WERI-Rb-1 (cell line): ENCODE measurements at places on chromosomes 6 and 20.

- no peak for DNase-seq
Measured at GRCh38 chr6:158841358-158841757, 22.2 kb upstream of the EZR start.

DNA sequence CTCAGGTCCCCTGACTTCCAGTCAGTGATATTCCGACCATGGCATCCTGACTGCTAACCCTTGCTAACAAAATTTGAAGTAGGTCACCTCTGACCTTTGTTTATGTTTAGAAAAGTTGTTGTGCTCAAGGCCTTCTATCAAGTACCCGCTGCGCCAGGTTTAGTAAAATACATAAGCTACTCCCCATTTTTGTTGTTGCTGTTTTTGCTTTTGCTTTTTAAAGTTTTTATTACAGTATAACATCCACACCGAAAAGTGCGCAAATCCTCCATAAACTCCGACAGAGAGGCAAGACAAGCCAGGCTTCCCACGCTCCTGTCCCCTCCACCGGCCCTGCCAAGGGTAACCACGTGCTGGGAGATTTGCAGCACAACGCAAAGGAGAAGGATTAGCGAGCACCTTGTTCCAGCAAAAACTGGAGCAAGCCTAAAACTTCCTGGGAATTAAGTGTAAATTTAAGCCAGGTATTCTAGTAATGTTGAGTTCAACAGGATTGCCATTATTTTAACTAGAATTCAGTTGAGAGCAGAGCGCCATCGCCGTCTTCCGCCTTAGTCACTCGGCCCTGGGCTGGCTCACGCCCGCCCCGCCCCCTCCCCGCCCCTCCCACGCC is 17.8 kb upstream of the HMGN4 start:
- peak; percentile 89 for DNase-seq

- DNase-seq = peak; percentile 54
Measured at GRCh38 chr20:60586269-60587050, 628.2 kb downstream of the CDH26 start.

GRCh38 chr20:56391596-56392131 is 351 bp downstream of the AURKA start:
- no peak for DNase-seq

- DNase-seq = no peak
Measured at GRCh38 chr6:98823428-98824161, 10.8 kb upstream of the POU3F2 start.

GRCh38 chr6:133244519-133244918 is 3.4 kb downstream of the EYA4 start:
- no peak for DNase-seq

DNA sequence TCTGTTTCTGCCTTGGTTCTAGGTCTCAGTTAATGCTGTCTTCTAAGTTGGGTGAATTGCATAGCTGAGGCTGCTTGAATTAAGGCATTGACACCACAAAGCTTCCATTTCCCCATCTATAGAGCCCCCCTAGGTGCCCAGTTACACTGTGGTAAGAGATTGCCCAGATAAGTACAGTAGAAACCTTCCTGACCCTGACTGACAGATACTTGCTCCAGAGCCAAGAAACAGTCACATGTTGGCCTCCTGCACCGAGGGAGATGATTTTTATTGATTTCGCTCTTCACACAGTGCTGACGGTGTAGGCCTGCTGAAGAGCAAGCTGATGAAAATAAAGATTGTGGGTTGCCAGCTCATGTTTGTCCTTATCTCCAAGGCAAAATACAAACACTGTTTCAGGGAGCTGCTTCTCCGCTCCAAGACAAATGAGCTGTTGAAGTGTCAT is 67.9 kb downstream of the TRMT11 start:
- DNase-seq = no peak

DNA sequence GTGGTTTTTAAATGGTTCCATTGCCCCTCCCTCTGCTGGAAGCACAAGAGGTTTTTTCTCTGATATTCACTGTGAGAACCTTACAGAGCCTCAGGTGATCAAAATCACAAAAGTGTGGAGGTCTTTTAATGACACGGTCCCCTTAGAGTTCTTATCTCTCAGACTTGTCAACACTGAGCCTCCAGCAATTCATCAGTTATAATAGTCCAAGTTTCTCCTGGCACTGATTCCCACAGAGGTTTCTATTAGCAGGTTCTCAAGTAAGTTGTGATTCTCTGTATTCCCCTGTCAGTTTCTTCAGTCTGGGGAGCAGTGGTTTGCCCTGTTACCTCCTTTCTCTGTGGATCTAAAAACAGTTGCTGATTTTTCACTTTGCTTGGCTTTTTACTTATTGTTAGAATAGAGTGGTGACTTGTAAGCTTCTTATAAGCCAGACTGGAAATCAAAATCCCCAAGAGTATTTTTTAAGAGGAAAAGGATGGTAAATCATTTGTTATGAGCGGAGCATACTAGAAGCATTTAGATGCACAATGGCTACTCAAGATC is 157.4 kb upstream of the BMP5 start:
- no peak for DNase-seq

GRCh38 chr6:155383913-155384312 is 69.6 kb upstream of the TFB1M start:
- no peak for DNase-seq

- DNase-seq = no peak
Measured at GRCh38 chr20:47117773-47118172, 223.1 kb downstream of the EYA2 start.

GRCh38 chr20:49658508-49658907 is 55.2 kb downstream of the B4GALT5 start:
- peak; percentile 49 for DNase-seq

DNA sequence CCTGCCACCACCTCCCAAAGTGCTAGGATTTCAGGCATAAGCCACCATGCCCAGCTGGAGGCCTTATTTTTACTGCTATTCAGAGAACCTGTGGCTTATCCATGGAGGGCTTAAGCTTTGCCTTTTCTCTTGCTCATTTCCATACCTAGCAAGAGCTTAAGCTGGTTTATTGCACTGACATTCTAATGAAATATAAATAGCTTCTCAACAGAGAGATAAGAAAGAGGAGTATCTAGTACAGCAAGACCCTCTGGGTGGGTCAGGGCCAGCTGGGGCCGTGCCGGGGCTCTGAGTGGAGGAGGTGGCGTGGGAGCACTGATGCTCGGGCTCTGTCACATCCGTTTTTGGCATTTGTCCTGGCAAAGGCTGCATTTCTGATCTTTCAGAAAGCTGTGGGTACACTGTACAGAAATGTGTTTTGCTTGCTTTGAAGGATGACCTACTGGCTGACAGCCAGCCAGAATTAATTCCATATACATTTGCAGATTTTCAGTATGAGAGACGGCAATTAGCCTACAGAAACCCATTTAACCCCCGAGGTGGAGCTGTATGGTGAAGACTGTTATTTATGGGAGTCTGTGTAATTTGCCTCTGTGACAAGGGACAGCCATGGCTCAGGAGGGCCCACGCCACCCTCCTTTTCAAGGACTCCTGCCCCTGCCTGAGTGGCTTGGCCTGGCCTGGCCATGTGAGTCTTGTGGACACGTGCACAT is 181.6 kb upstream of the AKAP12 start:
- peak; percentile 62 for DNase-seq

GRCh38 chr20:49751397-49751736 is 37.7 kb upstream of the B4GALT5 start:
- no peak for DNase-seq

DNA sequence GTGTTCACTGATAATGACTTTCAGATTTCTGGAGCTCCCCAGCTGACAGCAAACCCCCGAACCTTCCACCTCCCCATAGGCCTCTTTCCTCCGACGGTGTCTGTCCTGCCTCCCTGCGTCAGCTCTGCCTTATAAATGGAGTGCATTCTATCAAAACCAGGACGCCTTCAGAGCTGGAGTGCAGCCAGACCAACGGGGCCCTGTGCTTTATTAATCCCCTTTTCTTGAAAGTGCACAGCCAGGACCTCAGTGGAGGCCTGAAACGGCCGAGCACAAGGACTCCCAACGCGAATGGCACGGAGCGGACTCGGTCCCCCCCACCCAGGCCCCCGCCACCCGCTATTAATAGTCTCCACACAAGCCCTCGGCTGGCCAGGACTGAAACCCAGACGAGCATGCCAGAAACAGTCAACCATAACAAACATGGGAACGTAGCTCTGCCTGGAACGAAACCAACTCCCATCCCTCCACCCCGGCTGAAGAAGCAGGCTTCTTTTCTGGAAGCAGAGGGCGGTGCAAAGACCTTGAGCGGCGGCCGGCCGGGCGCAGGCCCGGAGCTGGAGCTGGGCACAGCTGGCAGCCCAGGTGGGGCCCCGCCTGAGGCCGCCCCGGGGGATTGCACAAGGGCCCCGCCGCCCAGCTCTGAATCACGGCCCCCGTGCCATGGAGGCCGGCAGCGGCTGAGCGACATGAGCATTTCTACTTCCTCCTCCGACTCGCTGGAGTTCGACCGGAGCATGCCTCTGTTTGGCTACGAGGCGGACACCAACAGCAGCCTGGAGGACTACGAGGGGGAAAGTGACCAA is 42.3 kb upstream of the NAA20 start:
- DNase-seq = no peak

- DNase-seq = no peak
Measured at GRCh38 chr6:22466665-22467245, 102.6 kb upstream of the HDGFL1 start.

GRCh38 chr6:129575378-129576118 is 134.4 kb downstream of the ARHGAP18 start:
- no peak for DNase-seq

- DNase-seq = peak; percentile 46
Measured at GRCh38 chr20:31602779-31603441, 2.2 kb upstream of the ID1 start.

- DNase-seq = no peak
Measured at GRCh38 chr6:165059032-165059431, 250.4 kb downstream of the C6orf118 start.

GRCh38 chr6:68296126-68296525 is 339.0 kb upstream of the ADGRB3 start:
- DNase-seq = no peak

GRCh38 chr6:168516944-168517741 is 76.2 kb downstream of the SMOC2 start:
- DNase-seq = no peak

- DNase-seq = peak; percentile 89
Measured at GRCh38 chr6:14985366-14985765, 260.5 kb upstream of the JARID2 start.

- DNase-seq = no peak
Measured at GRCh38 chr20:56171087-56172012, 77.2 kb upstream of the MC3R start.

DNA sequence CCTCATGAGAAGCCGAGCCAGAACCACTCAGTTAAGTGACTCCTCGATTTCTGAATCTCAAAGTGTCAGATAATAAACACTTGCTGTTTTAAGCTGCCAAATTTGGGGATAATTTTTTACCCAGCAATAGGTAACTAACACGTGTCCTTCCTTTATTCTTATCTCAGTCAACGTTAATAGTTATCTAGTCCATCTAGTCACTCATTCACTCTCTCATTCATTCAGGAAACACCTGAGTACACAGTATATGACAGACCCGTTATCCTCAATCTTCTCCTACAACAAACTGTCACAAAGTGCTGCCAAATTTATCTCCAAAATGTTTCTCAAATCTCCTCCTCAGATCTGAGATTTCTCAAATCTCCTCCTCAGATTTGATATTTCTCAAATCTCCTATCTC is 13.1 kb downstream of the FAM184A start:
- DNase-seq = no peak

- DNase-seq = no peak
Measured at GRCh38 chr20:61487346-61487996, 235.4 kb downstream of the CDH4 start.

- DNase-seq = peak; percentile 3
Measured at GRCh38 chr20:25269057-25269832, 21.4 kb downstream of the PYGB start.

DNA sequence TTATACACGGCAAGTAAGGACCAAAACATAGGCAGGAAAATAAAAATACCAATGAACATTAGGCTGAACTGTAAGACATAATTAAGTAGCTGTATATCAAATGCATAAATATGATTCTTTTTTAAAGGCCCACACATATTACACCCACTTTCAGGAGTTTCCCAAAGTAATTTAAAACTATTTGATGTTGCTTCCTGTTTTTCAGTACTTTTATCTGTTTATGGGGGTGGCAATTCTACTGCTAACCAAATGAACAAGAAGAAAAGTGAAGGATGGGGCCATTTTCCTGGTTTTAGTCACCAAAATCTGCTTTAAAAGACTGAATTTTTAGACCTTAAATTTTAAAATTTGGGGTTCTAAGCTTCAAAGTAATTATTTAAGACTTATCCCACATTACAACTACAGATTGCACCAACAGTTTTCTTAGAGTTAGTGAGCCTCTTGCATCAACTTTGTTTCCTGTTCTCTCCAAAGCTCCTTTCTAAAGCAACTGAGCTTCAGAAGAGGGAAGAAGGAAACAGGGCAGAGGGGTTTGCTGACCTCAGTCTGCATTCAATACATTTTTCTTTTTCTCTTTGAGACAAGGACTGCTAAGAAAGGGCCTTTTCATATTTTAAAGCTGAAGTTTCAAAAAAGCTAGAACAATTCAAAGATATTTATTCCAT is 191.0 kb downstream of the BACH2 start:
- no peak for DNase-seq

GRCh38 chr6:108193131-108193530 is 27.3 kb downstream of the NR2E1 start:
- DNase-seq = no peak

- no peak for DNase-seq
Measured at GRCh38 chr20:32296819-32297420, 19.5 kb downstream of the KIF3B start.

DNA sequence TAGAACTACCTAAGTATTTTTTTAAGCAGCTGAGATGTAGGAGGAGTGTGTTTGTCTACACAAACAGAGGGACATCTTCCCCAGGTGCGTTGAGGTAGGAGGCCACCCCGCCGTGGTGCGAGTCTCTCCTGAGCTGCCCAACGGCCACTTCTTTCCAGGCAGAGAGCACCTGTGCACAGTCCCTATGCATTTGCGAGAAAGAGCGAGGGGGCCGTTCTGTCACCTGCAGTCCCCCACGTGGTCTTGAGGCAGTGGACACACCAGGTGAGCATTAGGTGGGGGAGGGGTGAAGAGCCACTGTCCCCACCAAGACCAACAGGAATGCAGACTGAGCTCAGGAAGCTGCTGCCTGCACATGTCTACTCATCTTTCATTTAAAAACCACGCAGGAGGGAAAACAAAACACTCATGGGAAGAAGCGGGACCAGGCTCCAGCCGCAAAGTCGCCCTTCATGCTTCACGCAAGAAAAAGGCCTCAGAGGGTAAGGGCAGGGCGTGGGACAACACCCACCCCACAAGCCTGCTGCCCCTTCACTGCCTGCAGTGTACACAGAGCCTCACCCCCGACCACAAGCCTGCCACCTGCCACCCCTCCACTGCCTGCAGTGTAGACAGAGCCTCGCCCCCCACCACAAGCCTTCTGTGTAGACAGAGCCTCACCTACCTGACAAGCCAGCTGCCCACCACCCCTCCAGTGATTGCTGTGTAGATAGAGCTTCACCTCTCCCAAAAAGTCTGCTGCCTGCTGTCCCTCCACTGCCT is 142.0 kb downstream of the DLL1 start:
- no peak for DNase-seq

- no peak for DNase-seq
Measured at GRCh38 chr20:36271639-36272546, 34.2 kb upstream of the DLGAP4 start.

- no peak for DNase-seq
Measured at GRCh38 chr20:63703976-63704748, 3.6 kb downstream of the ARFRP1 start.
